Activated CD4-positive, alpha-beta T cell treated with anti-CD3 and anti-CD28 coated beads, Interleukin-2, Interleukin-4, amounts not matched to agents 100 ng/mL and 50 ng/mL, durations not matched to agents 16 hours and 8 hours (primary cell): ENCODE measurements at places on chromosomes 2 and 18.

- no peak for DNase-seq
Measured at GRCh38 chr2:31762085-31762484, 181.3 kb upstream of the SRD5A2 start.

GRCh38 chr2:41933585-41934320 lies 114.1 kb upstream of the PKDCC start:
- no peak for DNase-seq

- peak; percentile 22 for DNase-seq
Measured at GRCh38 chr2:96815326-96816126, 542 bp upstream of the CNNM3 start.

DNA sequence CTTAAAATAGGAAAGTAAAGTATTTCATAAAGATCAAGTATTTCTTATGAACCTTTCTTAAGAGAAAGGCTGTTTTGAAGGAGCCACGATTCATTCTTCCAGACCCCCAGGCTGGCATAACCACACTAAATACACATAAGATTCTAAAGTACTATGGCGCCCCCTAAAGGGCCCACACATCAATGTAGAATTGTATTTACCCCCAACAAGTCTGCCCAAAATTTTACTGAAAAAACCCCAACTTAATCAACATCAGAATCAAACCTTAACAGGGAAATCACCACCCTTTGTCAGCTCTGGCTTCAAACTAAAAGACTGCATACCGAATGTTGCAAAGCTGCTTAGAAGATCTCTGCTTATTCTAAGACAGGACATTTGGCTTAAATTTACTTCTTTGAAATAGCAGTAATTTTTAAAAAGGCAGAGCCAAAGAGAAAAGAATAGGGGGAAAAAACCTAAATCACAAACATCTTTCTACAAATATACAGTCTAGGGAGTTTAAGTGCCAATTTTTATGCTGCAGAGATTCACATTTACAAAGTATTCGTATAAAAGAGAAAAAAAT lies 20.4 kb upstream of the BCL2 start:
- no peak for DNase-seq

GRCh38 chr2:79596403-79596802 lies 83.6 kb downstream of the CTNNA2 start:
- DNase-seq, result no peak

- peak; percentile 30 for DNase-seq
Measured at GRCh38 chr18:26621161-26622026, 73.0 kb upstream of the KCTD1 start.

DNA sequence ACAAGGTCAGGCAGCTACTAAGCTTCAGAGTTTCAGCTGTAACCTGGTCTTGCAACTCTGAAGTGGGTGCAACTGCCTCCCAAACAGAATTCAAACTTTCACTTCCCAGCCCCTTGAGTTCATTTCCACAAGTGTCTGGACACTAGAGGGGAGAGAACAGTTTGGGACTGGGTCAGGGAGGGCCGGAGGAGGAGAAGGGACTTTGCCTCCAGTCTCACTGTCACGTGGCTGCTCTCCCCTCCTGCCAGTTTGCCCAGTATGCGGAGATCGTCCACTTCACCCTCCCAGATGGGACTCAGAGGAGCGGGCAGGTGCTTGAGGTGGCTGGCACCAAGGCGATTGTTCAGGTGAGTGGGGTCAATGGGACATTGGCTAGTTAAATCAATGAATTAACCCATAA lies 20.6 kb upstream of the ANKRD53 start:
- no peak for DNase-seq

GRCh38 chr2:85861180-85861579 lies 27.6 kb downstream of the ST3GAL5 start:
- peak; percentile 77 for DNase-seq

DNA sequence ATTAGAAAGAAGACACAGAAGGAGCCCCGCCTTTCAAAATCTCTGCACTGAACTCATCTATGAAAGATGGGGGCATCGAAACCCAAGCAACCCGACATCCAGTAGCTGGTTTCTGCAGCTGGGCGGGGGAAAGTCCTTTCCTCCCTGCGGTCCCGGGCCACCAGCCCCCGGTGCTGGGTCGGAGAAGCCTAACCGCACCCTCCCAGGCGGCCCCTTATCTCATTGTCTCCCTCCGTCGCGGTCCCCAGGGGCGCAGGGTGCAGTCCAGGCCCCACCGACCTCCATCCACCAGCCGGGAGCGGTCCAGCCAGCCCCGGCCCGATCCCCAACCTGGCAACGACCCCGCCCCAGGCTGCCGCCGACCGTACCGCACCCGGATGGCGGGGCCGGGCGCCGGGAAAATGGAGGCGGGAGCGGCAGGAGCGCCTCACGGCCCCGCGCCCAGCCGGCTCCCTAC lies 452 bp downstream of the RAPH1 start:
- peak; percentile 28 for DNase-seq

GRCh38 chr2:96412307-96413258 lies 77.0 kb downstream of the NCAPH start:
- DNase-seq, result no peak

DNA sequence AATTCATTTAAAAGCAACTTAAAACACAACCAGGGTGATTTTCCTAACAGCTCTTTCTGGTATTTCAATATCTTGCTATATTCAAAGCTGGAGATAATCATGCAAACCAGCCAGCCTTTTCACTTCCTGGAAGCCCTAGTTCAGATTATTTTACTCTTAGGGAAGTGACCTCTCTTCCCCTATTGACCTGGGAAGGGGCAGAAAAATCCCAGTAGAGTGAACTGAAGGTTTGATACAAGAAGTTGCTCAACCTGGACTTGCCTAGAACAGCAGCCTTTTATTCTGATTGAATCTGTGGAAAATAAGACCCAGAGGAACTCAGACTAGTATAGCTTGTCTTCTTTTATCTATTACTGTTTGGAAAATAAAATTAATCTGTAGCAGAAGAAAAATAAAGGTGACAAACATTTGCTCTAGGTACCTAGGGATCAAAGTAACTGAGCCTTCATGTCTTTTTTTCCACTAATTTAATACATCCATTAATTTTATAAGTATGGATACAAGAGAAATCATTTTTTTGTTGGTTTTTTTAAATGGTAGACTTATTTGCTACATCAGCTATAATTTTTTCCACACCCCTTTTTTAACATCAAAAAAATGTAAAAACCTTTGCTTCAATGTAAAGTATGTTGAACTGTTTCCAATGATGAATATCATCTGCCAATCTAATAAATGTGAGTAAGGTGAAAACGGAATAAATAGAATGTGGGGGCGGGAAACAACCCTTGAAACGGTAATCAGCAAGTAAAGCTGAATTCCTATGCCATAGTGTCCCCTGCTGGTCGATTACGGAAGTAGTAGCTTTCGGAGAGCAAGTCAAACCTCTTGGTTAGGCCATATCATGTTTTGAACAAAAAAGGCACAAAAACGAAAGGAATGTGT lies 629.9 kb downstream of the NRXN1 start:
- DNase-seq, result peak; percentile 40

GRCh38 chr2:121360566-121361300 lies 75.7 kb upstream of the TFCP2L1 start:
- no peak for DNase-seq

GRCh38 chr18:28048612-28049011 lies 128.3 kb downstream of the CDH2 start:
- no peak for DNase-seq

GRCh38 chr2:55992455-55992854 lies 68.9 kb upstream of the EFEMP1 start:
- no peak for DNase-seq

DNA sequence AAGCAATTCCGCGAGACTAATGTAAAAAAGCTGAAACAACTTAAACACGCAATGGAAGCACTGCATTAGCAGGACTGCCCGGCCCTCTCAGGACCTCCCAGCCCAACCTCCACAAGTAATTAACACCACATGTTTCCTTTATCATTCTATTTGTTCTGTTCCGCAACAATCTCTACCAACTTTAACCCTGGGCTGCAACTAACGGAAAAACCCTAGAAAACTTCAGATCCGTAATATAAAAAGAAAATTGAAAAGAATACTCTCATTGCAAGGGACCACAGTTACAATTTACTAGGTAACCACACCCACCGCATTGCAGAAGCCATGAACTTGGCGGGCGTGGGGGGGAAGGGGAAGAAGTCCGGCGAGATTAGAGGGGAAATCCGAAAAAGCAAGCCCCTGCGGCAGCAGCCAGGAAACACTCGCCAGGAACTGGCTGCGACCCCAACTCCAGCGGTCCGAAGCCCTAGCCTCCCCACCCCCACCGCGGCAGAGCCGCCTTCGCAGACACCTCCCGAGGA lies 1.2 kb downstream of the EPB41L3 start:
- no peak for DNase-seq

- DNase-seq, result no peak
Measured at GRCh38 chr2:17858064-17858463, 20.4 kb upstream of the KCNS3 start.

GRCh38 chr18:3346487-3346886 lies 84.6 kb downstream of the MYL12B start:
- DNase-seq, result no peak

- no peak for DNase-seq
Measured at GRCh38 chr2:55338268-55338667, 69.2 kb upstream of the MTIF2 start.

- no peak for DNase-seq
Measured at GRCh38 chr2:156580501-156580900, 144.3 kb downstream of the GPD2 start.

DNA sequence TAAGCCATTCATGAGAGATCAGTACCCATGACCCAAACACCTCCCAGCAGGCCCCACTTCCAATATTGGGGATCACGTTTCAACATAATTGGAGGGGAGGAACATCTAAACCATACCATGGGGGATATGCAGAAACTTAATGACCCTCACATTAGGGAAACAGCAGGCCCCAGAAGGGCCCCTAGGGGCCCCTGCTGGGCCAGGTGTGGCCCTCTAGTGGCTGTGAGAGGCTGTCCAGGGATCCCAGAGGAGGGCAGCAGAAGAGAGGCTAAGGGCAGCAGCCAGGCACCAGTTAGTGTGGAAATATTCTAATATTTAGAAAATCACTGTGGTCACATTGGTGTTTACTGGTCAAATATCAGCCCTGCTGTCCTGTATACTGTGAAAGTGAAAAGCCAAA lies 49.3 kb upstream of the ANKRD44 start:
- DNase-seq, result no peak

GRCh38 chr2:11444737-11445136 lies 21.2 kb downstream of the E2F6 start:
- no peak for DNase-seq

DNA sequence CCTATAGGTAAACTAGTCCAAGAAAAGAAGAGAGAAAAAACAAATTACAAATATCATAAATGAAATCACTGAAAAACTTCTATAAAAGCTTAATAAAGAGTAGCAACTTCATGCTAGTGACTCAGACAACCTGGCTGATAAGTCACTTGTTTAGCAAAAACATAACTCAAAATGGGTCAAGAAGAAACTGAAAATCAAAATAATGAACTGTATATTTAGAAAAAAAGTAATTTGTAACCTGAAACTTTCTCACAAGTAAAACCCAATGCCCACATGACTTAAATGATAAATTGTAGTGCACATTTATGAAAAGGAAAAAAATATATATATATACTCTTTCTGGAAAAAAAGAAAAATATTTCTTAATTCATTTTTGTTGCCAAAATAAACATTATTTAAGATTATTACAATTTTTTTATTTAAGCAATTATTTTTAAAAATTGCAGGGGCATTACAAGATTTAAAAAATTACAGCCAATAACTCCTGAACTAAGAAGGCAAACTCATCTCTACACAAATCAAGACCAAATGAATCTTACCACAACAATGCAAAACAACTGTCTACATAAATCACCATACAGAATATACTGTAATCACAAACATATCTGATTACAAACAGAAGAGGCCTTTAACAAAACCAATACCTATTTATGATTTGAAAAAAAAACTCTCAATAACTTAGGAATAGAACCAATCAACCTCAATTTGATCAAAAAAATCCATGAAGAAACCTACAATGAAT lies 406.3 kb downstream of the CDH7 start:
- no peak for DNase-seq

DNA sequence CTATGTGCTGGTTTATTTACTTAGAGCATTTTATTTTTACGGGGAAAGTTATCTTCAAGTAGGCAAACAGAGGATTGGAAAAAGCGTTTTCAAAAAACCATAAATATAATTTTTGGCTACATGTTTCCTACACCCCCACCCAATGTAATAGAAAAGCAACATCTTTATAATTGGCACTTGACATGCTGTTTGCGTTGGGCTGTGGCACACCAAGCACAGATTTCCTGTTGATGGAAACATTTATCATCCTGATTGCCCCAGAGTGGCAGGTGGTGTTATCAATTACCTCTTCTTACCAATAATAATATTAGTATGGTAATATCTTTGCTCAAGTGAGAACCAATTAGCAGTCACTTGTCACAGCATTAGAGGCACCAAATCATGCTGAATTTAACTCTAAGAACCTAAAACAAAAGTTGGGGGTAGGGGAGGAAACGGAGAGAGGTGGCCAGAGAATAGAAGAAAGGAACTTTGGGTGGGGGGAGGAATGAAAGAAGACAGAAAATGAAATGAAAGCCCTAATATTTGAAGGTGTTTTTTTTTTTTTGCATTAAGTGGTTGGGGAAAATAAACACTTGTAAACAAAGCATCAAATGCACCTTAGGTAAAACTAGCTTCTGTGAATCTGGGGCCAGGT lies 3.8 kb upstream of the SALL3 start:
- DNase-seq, result no peak

DNA sequence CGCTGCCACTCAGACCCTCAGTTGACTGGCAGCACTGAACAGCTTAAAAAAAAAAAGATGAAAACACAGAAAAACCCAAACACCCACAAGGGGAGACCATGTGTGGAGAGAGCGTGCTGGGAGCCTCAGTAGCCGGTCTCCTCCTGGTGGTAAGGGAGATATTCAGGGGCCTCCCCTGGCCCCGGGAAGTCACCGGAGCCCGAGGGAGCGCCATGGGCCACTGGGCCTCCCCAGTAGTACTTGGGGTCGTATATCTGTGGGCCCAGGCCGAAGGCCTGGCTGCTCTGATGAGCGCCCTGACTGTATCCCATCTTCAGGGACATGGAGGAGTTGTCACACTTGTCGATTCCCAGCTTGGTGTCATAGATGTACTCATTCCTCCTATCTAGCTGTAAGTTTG lies 145.7 kb upstream of the TEKT4 start:
- DNase-seq, result no peak

- no peak for DNase-seq
Measured at GRCh38 chr2:172228177-172228808, 125.6 kb upstream of the DLX2 start.

DNA sequence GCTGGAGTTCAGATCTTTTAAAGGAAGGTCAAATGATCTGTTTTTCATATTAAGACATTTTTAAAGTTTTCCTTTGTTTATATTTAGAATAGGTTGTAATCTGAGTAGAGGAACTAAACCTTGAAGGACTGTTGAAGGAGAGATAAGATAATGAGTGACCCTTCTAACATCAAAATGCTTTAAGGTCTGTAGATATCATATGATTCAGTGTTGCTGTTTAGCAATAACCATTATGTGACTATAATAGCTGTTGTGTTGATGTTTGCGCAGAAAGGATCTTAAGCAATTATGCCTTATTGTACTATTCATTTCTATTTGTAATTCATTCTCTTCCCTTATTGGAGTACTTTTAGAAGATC lies 60.0 kb downstream of the SLC16A14 start:
- DNase-seq, result no peak

- DNase-seq, result no peak
Measured at GRCh38 chr18:58670404-58671110, 708 bp upstream of the MALT1 start.
